T-helper 1 cell (primary cell): ENCODE measurements at places on chromosomes 13 and 19.

GRCh38 chr13:40124633-40125015 is 469.2 kb downstream of the COG6 start:
- no peak for DNase-seq

GRCh38 chr13:29324601-29325000 is 270.9 kb downstream of the SLC7A1 start:
- no peak for DNase-seq

DNA sequence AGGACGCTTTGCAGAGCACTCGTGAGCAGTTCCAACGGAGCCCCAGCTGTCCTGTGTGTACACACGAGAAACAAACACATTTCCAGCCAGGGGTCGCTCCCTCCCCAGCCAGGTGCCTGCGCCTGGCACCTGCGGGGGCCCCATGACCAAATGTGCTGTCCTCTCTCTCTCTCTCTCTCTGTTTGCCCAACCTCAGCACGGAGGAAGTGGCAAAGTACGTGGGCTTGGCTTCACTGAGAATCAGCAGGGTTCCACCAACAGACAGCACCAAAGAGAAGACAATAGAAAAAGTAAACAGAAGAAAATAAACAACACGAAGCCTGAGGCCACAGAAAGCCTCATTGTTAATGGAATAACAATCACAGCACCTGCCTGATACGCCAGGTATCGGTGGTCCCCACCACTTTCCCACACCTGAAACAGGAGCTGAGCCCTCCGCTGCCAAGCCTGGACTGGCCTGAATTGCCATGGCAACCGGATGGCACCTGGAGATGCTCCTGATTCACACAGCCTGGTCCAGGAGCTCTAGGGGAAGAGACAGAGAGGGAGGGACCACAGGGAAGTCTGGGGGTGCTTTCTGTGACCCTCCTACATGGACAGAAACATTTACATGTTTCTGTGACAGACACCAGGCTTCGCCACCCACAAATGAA is 103.9 kb upstream of the CACNA1A start:
- no peak for DNase-seq

DNA sequence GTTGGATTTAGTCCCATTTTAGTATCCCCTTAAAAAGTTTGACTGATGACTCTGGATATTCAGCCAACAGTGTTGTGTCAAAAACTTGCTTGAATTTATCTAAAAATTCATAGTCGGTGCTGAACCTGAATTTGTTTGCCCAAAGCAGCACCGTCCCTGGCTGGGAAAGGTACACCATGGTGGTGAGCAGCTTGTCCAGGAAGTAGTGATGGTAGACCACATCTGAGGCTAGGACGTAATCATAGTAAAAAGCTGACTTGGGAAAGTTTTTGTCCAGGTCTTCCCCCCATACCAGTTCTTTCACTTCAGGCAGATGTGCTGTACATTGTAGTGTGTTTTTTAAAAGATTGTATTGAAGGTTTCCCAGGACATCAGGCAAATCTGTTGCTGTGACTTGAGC is 8.8 kb downstream of the METTL21C start:
- DNase-seq: no peak

- DNase-seq: no peak
Measured at GRCh38 chr13:46372071-46372470, 15.0 kb downstream of the RUBCNL start.

DNA sequence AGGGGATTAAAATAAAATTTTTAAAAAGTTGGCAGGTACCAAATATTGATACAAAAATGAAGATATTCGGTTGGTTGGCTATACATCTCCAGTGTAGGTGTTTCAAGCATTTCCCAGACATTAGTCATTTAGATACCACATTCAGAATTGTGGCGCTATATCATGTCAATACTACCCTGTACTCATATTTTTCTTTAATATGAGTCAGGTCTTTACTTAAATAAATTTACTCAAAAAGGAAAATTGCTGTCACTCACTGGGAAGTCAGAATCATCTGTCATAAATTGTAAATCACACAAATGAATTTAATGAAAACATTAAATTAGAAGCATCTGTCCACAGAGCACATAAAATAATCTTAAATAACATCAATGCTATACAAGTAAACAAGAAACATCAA is 134.2 kb downstream of the TSHZ3 start:
- no peak for DNase-seq

DNA sequence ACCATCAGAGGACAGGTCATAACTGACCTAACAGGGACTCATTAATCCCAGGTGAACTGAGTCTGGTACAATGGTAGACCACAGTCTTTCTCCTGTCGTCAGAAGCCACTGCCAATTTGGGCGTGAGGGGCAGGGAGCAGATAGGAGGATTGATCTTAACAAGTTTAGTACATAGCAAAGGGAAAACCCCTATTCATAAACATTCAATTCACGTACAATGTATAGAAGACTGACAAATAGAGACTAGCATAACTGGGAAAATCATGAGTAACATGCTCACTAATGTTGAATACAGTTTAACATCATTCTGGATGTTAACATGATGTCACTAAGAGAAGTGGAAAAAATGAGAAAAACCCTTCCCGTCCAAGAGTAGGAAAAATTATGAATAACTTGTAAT is 54.1 kb downstream of the SLC7A1 start:
- DNase-seq: no peak

DNA sequence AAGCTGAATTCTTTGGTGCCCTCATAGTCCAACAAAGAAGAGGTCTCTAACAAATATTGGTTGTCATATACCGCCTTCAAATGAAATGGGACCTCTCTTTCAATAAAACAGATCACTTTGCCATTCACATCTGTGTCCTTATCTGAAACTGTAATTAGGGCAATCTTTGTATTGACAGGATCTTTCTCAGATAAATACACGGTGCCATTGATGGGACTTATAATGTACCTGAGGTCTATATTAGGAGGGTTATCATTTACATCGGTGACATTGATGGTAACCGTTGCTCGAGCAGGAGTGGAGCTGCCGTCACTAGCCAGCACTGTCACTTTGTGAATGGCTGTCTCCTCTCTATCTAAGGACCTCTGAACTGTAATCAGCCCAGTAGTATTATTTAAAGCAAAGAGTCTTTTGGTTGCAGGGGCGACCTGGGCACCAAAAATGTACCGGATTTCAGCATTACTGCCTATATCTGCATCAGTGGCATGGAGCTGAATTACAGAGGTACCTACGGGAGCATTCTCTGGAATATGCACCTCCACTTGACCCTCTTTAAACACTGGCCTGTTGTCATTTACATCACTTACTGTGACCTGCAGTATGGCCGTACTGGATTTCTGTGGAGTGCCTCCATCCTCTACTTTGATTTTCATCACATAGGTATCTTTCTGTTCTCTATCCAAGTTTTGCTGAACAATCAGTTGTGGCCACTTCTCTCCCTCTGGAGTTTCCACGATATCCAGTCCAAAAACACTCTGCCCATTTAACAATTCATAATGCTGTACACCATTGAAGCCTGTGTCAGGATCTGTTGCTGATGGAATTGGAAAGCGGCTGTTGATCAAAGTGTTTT is 2.8 kb downstream of the PCDH9 start:
- DNase-seq: no peak

GRCh38 chr19:41887711-41888382 is 4.9 kb downstream of the ARHGEF1 start:
- peak; percentile 77 for DNase-seq

DNA sequence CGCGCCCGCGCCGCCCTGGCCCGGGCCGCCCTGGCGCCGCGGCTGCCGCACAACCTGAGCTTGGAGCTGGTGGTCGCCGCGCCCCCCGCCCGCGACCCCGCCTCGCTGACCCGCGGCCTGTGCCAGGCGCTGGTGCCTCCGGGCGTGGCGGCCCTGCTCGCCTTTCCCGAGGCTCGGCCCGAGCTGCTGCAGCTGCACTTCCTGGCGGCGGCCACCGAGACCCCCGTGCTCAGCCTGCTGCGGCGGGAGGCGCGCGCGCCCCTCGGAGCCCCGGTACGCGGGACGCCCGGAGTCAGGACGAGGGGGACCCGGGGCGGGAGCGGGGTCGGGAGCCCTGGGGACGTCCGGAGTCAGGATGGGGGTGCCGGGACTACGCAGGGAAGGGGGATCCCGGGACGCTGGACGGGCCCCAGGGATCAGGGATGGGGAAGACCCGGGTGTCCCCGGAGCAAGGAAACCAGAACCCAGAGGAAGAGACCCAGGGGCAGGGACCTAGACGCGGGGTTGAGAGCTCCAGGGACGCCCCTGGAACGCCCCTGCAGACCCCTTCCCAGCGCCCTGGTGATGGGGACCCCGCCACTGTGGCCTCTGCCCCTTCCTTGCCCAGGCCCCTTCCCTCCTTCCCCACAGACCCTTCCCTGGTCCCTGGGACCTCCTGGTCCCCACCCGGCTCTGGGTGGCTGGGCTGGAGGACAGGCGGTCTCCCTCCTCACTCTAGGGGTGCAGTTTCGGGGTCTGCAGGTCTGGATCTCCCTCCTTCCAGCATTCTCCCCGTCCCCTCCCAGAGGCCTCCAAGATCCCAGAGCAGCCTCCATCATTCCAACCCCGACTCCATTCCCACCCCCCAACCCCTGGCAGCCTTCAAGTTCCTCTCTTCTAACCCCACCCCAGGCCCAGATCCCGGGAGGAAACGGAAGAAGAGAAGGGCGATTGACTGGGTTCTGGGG is 645 bp downstream of the GRIN3B start:
- DNase-seq: no peak

DNA sequence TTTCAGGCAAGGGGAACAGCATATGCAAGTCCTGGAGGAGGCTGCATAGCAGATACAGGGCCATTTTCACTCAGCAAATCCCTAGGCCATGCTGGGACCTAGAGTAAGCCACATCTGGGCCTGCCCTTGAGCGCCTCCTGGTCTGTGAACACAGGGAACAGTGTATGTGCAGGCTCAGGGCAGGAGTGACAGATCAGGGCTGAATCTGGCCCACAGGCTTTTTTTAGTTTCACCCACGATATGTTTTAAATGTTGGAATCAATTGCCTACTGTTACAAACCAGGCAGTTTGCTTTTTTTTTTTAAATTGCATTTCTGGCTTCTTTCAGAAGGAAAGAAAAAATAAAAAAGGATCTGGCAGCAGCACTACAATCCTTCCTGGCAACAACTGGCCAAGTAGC is 1.5 kb upstream of the TMEM145 start:
- no peak for DNase-seq
